ENCODE measurements at places on chromosomes 16 and 17.
A peak's percentile ranks its signal among the peaks of the same experiment; 100 is the strongest.

- DNase-seq = no peak
Observed at GRCh38 chr16:24737391-24737871, 8.0 kb downstream of the TNRC6A start.

- DNase-seq = no peak
Observed at GRCh38 chr17:42843358-42843934, 934 bp upstream of the AOC2 start.

GRCh38 chr16:56289862-56290261, 98.6 kb downstream of the GNAO1 start:
- DNase-seq = no peak

- no peak for DNase-seq
Observed at GRCh38 chr17:32298298-32298697, 32.7 kb downstream of the RHBDL3 start.

DNA sequence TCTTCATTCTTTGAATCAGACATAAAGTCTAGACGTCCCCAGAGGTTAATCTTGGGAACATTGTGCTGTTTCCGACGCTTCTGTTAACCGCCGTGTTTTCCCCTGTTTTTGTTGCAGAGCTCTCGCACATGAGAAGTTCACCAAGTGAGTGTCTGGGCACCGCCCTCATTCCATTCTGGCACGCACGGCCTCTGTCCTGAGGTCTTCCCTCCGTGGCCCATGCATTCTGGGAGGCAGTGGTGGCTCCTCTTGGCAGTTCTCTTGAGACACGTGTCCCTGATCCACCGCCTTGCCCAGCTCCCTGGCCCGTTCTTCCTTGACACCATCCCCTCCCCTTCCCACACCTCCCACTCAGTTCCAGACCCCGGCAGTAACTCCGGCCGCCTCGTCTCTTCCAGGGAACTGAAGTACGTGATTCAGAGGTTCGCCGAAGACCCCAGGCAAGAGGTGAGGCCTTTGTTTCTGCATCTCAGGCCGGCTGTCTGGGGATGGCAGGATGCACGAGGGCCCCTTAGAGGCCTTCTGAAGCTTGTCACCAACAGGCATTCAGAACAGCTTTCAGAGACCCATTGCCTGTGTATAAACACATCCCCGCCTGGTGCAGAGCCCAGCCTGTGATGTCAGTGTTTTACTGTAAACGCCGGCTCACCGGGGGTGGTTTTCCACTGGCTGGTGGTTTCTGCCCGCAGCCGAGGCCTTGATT, 85.9 kb upstream of the PLCG2 start:
- no peak for DNase-seq

- DNase-seq = no peak
Observed at GRCh38 chr16:81880816-81881215, 101.7 kb downstream of the PLCG2 start.

DNA sequence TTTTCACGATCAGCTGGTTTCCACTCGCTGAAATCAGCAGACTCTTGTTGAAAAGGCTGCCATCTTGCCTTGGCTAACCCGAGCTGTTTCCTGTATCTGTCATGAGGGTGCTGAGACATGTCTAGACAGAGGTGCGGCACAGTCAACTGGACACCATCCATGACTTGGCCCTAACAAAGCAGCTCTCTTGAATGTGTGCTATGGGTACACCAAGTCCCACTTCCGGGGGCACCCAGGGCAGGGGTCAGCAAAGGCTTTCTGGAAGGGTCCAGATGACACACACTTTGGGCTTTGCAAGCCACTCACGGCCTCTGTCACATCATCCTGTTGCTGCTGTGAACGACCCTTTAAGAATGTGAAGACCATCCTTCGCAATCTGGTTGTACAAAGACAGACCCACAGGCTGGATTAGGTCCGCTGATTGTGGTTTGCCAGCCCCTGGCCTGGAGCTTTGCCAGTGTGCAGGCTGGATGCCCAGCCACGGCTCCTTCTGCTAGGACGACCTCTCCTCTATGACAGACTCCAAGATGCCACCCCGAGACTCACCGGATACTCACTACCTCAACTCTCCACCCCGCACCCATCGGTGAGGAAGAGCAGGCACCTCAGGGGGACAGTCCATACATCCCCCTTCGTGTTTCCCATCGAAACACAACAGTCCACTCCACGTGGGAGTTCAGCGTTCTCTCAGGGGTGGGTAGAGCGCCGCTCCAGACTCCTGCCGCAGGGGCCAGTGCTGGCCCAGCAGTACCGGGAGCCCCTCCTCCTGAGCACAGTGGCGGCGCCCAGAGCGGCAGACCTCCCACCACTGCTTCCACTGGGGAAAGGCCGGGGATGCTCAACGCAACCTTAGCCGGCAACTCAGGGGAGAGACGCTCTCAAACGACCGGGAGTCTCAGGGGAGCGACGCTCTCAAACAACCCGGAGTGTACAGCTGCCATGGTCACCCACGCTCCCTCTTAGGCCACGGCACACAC, 123.5 kb downstream of the ANKRD11 start:
- DNase-seq = peak; percentile 51

DNA sequence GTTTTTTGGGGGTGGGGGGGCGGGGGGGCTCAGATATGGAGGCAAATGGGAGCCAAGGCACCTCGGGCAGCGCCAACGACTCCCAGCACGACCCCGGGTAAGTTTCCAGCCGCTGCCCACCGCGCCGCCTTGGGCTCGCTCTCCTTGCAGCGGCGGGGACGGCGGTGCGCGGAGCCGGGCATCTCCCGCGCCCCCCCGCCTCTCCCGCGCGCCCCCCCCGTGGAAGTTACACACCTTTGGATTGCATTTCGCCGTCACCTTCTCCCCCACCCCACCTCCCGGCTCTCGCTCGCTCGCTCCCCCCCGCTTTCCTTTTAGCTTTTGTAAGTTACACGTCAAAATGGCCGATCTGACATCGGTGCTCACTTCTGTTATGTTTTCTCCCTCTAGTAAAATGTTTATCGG, 387 bp downstream of the MSI2 start:
- DNase-seq = no peak

GRCh38 chr17:37759014-37759637, 14.3 kb upstream of the HNF1B start:
- no peak for DNase-seq

- DNase-seq = no peak
Observed at GRCh38 chr16:83606486-83607030, 201.2 kb upstream of the HSBP1 start.

DNA sequence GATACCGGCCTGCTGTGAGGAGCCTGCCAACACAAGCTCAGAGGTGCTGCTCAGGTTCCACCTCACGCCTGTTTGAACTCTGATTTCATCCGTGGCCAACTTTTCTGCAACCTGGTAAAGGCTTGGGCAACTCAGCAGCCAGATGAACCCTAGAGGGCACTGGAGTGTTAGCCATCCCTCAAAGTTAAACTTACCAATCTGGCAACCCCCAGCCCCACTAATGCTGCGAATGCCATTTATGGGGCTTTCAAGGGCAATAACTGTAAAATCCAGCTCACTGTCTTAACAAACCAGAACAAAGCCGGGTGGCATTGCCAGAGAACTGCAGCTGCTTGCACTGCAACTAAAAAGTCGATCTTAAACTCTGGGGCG, 105.5 kb downstream of the AXIN2 start:
- DNase-seq = no peak

- no peak for DNase-seq
Observed at GRCh38 chr17:65977041-65977440, 214.9 kb downstream of the CEP112 start.

DNA sequence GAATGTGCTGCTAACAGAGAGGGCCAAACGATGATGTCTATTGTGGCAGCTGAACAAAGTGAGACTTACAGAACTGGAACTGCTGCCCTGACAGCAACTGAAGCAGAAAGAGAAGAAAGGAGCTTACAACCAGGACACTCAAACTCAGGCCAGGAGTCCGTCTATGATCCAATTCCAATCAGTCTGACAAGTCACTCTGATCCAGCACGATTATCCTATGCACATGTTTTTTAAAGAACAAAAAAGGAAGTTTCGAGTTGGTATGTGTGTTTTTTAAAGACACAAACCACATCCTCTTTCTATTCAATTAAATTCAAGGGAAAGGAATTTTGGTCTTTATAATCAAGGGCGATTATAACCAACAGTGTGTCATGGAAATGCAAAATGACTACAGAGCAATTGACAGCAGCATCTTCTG, 42.4 kb upstream of the MTMR4 start:
- no peak for DNase-seq

DNA sequence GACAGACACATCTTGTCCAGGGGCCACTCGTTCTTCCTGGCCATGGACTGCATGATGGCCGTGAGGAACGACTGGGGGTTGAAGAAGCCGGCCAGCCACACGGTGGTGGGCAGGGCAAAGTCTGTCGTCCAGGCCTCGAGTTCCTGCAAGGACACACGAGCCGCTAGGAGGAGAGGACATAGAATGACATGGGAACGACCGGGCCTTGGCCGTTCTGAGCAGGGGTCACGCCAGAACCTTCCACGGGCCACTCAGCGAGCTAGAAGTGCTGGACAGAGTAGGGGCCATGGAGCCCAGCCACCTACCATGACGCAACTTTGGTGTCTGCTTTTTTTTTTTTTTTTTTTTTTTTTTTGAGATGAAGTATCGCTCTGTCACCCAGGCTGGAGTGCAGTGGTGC, 47.0 kb downstream of the PGS1 start:
- DNase-seq = no peak

GRCh38 chr16:50209546-50210265, 56.6 kb downstream of the TENT4B start:
- DNase-seq = no peak

GRCh38 chr17:39227364-39227919, 1.7 kb upstream of the STAC2 start:
- no peak for DNase-seq

DNA sequence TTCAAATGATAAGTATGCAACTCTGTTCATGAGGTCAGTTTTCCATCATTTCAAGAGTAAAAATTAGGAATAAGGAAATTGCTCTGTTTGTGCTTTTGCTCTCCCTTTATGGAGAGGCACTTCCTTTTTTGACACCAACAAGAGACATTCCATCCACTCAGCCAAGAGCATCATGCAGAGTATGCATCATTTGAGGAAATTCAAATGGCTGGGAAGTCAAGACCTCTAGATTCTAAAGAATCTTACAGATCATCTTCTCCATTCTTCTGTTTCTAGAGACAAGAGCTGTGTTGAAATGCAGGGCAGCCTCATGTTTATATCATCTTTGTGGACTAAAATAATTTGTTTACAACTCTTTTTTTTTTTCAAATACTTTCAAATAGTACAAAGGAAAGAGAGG, 669.4 kb downstream of the CDH11 start:
- DNase-seq = no peak

- DNase-seq = no peak
Observed at GRCh38 chr17:8649157-8650118, 18.9 kb upstream of the MYH10 start.

DNA sequence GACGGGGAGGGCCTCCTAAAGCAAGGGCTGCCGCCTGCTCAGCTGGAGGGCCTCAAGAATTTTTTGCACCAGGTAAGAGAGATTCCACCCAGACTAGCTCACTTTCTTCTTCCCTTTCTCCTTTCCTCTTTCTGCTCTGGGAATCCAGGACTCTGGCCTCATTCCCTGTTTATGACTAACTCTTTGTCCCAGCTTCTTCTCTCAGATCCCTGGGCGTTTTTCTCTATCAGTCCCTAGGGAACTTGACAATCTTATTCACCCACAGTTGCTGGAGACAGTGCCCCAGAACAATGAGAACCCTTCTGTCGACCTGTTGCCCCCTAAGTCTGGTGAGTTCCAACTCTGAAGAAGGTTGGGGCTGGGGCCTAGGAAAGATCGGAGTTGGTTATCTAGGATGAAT, 15.6 kb downstream of the CNTROB start:
- DNase-seq = no peak

GRCh38 chr17:81207610-81208581, 14.9 kb downstream of the CEP131 start:
- no peak for DNase-seq

GRCh38 chr17:78346605-78347250, 13.1 kb downstream of the SOCS3 start:
- no peak for DNase-seq

GRCh38 chr16:87226926-87227295, 90.3 kb downstream of the C16orf95 start:
- no peak for DNase-seq

DNA sequence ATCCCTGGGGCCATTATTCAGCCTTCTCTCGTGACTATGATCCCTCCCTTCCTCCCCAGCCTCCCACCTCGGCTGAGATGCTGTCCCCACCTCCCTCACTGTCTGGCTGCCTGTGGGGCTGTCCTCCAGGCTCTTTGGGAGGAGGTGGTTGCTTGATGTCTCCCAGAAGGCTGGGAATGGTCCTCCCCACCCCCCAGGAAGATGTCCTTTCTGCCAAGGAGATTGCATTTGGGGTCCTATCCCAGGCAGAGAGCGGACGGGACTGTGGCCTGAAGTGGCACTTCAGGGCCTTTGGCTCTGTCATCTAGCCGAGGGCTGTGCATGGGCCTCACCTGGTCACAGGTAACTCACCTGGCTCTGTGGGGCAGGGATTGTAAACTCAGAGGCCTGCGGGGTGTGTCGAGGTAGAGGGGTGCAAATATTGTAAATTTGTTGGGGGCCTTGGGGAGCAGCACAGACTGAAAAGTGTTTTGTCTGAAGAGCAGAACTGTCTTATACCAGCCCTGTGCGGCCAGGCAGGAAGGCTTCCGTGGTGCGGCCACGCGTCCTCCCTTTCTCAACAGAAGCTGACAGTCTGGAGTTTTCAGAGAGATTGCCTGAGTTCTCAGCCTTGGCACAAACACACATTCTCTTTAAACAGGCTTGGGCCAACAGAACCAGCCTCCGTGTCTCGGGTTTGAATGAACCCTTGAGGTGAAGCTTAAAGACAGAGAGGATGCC, 177.9 kb downstream of the SEC14L1 start:
- no peak for DNase-seq

- no peak for DNase-seq
Observed at GRCh38 chr17:36501963-36502362, 15.5 kb downstream of the ZNHIT3 start.

GRCh38 chr17:37291351-37291750, 84.4 kb upstream of the C17orf78 start:
- DNase-seq = no peak

GRCh38 chr17:73343168-73343634, 31.4 kb upstream of the CDC42EP4 start:
- DNase-seq = no peak

DNA sequence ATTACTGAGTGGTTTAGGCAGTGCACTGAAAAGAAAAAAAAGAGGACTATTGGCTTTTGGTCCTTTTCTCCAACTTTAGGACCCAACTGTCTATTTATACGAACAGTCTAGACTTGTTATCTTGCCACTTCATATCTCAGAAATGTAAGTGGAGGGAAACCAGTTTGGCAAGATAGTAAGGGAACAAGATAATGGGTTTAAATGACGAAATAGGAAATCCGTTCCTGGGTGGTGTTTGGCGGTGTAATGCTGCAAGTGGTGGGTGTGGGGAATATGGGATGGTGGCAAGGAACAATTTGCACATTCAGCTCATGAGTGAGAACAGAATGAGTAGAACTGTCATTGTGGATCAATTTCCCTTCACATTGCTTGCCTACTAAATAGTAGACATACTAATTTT, 44.7 kb downstream of the GRB7 start:
- peak; percentile 70 for DNase-seq

GRCh38 chr17:50604513-50604912, 30.2 kb upstream of the ABCC3 start:
- DNase-seq = no peak

Data from epithelial cell of prostate (primary cell).